ENCODE measurements at places on chromosomes 7 and 10. TPM values are rescaled to one million over a fixed set of nuclear protein-coding genes. Genes with fewer than 3 reads are reported as not detected.

The CLCN1 gene
- 0.05 TPM for polyA plus RNA-seq

The IFIT1B gene
- 0.09 TPM for polyA plus RNA-seq

The FAM221A gene
- polyA plus RNA-seq, result 24.8 TPM

The PROSER2 gene
- 4.6 TPM for polyA plus RNA-seq

GRCh38 chr7:128948976-128949760 is 11.4 kb downstream of the IRF5 start:
- no peak for DNase-seq

DNA sequence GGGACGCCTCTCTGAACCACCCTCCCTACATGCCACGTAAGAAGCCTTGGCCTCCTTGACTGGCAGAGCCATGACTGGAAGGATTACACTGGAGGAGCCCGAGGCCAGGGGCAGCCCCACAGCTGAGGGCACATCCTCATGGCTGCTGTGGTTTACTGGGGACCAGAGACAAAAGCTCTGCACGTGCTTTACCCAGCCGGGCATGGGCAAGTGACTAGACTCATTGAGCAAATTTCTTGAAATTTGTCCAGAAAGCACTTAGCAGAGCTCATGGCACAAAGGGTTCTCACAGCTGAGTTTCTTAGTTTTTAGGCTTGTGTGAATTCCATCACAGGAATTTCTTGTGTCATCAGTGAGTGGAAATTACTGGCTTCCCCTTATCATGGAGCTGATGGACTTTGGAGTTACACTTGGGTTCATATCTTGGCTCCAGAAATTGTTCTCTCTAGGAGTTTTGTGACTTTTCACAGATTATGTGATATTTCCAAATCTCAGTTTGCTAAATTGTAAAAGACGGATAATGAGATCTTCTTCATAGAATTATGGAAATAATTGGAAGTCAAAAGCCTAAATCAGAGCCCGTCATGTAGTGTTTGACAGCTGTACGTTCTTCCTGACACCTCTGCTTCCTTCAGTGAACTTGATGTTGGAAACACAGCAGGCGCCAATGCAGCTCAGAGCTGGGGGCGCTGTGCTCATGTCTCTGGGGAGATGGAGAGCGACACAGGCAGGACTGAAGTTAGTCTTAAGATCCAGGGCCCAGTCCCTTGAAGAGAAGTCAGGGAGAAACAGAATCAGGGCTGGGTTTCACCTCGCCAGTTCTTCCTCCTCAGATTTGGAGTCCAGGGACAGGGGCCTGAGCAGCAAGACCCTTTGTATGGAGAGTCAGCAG is 47.7 kb upstream of the MGAM2 start:
- DNase-seq, result no peak

DNA sequence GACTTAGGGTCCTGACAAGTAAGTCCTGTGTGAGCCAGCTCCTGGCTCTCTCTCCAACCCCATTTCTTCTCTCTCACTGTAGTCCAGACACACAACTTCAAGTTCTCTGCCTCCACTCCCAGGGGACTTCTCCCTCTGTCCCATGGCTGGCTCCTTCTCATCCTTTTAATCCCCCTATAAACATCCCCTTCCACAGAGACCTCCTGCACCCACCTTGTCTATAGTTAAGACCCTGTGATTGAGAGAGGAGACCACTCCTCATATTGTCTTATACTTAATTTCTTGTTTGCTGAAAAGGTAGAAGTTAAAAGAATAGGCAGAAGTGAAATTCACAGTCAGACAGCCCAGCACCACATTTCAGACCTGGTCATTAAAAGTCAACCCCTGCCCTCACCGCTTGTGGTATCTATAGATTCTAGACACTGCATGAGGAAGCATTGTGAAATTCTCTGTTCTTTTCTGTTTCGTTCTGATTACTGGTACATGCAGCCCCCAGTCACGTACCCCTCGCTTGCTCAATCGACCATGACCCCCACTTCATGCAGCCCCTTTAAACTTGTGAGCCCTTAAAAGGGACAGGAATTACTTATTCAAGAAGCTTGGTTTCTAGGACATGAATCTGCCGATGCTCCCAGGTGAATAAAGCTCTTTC is 125.6 kb upstream of the FRMD4A start:
- DNase-seq, result no peak

DNA sequence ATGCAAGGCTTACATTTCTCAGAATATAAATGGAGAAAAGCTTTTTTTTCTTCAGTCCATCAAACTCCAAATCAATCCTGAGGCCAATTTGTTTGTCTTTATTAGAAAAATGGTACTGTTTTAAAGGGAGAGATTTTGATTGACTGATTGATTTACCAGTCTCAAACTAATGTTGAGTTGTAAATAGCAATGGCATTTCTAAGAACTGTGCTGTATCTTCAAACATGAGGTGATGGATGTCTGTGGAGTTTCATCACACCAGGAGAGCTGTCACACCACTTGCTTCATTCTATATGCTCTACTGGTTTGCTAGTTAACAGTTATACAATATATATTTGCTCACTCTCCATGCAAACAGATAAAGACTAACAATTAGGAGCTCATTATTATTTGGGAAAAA is 39.0 kb upstream of the LRRTM3 start:
- DNase-seq, result no peak

DNA sequence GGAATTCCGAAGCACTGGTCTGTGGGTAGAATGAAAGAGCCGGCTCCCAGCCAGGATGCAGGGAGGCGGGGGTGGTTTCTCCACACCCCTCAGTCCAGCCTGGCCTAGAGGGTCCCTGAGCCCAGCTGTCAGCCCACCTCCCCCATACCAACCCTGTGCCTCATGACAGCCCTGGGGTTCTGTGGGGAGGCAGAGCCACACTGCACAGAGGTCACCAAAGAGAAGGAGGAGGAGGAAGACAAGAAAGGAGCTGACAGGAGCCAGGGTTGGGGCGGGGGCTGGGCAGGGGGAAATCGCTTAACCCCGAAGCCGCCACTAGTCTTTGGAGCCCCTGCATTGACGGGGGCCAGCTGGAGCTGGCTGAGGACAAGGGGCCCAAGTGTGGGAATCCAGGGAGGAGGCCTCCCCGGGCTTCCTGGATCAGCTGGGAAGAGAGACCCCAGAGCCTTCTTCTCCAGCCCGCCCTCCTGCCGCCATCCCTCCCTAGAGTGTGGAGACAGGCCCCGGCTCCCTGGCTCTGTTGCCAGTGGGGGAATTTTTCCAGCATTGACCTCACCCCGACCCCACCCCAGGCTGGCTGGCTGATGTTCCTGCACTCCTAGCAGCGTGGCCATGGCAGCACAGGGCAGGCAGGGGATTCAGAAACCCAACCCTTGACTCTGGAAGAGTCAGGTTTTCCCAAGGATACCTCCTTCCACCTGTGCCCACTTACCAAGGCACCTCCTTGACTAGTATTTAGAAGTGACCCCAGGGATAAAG is 32.5 kb downstream of the KAZALD1 start:
- no peak for DNase-seq
